Fibroblast of skin of back (primary cell): ENCODE measurements at places on chromosomes 13 and 19.

- DNase-seq: no peak
These were observed 317.3 kb upstream of the MAB21L1 start for GRCh38 chr13:35793823-35794222.

DNA sequence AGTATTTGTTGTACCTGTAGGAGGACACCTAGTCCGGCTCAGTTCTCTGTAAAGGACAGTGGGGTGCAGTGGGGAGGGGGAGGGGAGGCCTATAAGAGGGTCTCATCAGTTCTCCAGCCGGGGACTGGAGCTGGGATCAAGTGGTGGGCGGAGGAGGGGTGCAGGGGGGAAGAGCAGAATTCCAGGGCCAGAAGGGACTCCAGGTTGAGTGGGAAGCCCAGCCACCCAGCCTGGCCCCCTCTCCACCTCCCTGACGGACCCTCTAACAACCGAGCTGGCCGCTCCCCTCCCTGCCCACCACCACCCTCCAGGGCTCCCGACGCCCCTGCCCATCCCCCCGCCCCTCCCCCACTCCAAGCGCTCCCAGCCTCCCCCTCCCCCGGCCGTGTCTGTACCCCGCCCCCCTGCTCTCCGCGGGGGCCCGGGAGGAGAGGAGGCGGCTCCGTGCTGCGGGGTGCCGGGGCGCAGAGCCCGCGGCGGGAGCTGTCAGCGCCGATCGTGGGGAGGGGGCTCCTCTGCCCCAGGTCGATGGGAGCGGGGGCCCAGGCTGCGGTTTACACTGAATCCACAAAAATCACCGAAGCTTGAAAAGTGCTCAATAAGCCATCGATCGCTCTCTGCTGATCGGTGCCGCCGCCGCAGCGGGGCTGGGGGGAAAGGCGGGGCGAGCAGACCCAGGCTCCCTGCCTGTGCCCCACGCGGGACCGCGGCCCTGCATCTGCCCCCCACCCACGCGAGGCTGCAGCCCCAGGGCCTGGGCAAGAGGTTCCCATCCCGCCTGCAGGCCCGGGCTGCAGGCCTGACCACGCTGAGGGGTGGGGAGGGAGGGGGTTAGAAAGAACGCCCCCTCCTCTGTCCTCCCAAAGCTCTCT lies 34.6 kb upstream of the ONECUT3 start:
- DNase-seq: no peak

DNA sequence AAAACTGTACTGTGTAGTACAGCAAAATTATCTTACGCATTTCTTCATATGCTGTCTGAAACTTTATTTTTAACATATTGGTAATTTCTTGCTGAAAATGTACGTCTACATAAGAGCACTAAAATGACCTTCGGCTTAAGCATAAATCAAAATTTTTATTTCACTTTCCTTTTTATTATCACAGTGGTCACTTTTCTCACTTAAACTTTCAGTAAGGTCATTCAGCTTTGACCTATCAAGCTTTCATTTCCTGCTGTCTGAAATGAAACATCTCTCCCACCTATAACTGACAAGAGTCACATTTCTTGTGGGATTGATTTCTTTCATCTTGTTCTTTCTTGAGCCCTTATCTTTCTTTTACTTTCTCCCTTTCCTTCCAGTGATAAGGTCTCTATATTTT lies 2212.7 kb upstream of the PCDH20 start:
- no peak for DNase-seq

DNA sequence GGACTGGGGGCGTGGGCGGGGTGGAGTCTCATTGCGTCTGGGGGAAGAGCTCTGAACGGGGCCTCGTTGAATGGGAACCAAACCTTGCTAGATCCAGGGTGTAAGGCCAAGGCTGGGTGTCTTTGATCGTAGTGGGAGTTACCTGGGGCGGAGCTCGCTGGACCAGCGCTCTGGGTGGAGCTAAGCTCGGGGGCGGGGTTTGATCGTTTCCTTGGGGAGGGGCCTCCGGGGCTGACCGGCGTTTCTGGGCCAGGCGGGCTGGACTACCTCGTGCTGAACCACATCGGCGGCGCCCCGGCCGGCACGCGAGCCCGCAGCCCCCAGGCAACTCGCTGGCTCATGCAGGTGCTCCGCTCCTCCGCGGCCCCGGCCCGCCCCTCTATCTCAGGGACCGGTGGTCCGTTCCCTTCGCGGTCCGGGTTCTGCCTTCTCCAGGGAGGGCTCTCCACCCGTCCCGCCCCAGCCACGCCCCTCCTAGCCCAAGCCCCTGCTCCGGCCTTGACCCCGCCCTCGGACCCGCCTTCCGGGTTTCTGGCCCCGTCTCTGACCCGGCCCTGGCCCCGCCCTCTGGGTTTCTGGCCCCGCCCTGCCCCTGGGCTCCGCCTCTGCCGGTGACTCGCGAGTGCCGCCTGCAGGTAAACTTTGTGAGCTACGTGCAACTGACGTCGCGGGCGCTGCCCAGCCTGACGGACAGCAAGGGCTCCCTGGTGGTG lies 3.3 kb upstream of the RPL36 start:
- DNase-seq: peak; percentile 90

DNA sequence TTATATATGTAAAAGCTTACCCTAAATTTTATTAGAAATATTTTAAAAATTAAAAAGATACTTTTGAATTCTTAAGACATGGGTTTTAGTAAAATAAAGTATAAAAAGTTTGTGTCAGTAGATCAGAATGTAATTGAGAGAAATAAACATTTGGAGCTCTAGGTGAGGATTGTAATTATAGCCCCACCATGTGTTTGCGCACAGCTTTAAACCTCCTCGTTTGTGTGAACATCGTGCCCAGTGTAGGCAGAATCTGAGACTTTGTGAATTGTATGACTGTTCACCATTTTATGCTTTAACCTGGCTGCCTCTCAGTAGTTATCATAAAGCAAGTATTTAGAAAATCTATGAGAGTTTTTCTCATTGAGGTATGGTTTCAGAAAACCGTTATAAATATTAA lies 29.1 kb downstream of the CUL4A start:
- DNase-seq: no peak

DNA sequence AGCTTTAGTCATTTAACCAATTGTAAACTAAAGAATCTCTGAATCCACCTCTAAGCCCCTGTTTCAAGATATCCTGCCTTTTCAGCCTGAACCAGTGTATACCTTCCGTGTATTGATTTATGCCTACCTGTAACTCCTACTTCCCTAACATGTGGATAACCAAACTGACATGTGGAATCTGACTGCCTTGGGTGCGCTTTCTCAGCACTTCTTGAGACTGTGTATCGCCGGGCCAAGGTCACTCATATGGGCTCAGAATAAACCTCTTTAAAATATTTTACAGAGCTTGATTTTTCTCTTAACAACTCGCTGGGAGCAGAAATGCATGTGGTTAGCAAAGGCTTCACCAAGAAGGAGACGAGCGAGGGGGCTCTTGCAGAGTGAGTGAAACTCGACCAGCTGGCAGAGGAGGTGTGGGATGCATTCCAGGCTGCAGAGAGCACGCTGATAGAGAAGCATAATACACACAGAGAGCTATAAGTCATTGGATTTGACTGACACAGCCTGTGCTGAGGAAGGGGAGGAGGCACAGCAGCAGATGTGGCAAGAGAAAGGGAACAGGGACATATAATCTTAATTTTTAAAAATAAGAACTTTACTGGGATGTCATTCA lies 268.2 kb upstream of the MAB21L1 start:
- DNase-seq: peak; percentile 24

GRCh38 chr13:109448629-109449028 lies 337.8 kb downstream of the IRS2 start:
- DNase-seq: no peak

- DNase-seq: no peak
These were observed 47.4 kb downstream of the STOML3 start for GRCh38 chr13:38943231-38943630.

GRCh38 chr19:50324331-50324730 lies 4.8 kb downstream of the KCNC3 start:
- no peak for DNase-seq

DNA sequence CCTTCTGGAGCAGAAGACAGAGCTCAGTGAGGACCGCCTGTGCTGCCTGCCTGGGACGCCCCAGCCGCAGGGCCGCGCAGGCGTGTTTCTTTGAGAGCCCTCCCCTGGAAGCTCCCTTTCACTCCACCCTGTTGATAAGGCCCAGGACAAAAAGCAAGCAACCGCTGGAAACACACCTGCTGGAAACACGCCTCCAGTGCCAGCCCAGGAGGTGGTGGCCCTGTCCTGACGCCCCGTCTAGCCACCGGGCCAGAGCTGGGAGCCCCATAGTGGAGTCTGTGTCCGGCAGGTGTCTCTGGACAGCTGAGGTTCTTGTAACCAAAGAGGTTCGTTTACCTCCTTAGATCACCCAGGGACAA lies 173.8 kb downstream of the KATNAL1 start:
- DNase-seq: no peak

- DNase-seq: peak; percentile 17
These were observed 1524.0 kb downstream of the SLITRK1 start for GRCh38 chr13:82358284-82358683.

DNA sequence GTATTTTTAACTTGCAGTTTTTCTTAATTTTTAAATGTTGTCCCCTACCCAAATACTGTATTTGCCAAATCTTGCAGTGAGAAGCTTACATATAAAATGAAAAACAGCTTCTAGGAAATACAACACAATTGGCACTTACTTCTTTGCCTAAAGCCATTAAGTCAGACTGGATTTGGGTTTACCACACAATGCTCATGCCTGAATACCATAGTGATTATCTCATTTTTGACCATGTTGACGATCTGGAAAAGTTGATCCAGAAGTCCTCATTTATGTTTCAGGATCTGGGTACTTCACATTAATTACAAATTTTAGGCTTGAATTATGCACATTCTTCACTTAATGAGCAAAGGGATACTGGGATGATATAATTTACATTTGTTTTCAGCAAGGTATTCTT lies 2.4 kb downstream of the RNF6 start:
- DNase-seq: peak; percentile 20

DNA sequence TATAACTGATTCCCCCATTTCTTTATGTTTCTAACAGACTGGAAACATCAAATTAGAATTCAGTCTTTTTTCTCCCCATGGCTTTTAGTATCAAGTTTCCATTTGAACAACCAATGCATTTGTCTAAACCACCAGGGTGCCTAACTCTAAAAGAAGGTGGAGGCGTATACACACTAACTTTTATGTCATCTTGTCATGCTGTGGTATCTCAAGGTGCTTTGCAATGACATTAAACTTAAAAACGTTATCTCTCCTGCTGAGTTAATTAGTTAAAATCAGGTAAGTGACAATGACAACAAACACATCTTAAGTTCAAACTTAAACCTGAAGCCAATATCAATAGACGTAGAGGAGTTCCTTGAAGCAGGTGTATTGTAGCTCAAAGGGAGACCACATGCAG lies 1001.7 kb downstream of the PCDH17 start:
- DNase-seq: no peak

DNA sequence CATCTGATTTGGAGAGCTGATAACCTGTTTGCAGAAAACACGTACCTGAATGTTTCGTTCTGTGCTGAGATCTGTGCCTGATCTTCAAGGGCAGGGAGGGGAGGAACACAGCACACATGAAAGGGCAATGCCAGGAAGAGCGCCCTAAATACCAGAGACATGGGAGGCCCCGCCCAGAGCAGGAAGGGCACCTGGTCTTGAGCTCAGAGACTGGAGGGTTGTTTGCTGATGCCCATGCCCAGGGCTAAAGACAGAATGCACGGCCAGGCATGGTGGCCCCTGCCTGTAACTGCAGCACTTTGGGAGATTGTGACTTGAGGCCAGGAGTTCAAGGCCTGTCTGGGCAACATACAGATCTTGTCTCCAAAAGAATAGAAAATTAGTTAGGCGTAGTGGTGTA lies 183.2 kb downstream of the TUBA3C start:
- DNase-seq: no peak

GRCh38 chr19:58397533-58398037 lies 2.1 kb downstream of the RNF225 start:
- DNase-seq: no peak

GRCh38 chr13:30739761-30740642 lies 4.7 kb downstream of the ALOX5AP start:
- DNase-seq: peak; percentile 83

- DNase-seq: no peak
These were observed 754 bp upstream of the CHERP start for GRCh38 chr19:16542910-16543472.

DNA sequence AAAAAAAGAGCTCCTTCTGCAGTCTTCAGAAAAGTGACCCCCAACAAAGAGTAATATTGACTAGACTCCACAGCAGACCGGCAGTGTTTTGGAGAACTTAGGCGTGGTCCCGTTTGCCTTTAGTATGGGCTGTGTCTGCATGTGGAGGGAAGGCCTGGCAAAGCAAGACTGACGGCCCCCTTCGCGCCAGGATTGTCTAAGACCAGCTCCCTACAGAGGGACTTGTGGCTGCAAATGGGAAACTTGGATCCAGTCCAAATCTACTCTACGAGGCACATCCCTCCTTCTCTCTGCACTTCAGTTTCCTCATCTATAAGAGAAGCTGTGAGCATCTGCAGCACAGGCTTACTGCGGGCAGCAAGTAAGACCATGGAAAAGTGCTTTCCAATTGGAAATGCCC lies 350.0 kb downstream of the ZNF536 start:
- DNase-seq: no peak

DNA sequence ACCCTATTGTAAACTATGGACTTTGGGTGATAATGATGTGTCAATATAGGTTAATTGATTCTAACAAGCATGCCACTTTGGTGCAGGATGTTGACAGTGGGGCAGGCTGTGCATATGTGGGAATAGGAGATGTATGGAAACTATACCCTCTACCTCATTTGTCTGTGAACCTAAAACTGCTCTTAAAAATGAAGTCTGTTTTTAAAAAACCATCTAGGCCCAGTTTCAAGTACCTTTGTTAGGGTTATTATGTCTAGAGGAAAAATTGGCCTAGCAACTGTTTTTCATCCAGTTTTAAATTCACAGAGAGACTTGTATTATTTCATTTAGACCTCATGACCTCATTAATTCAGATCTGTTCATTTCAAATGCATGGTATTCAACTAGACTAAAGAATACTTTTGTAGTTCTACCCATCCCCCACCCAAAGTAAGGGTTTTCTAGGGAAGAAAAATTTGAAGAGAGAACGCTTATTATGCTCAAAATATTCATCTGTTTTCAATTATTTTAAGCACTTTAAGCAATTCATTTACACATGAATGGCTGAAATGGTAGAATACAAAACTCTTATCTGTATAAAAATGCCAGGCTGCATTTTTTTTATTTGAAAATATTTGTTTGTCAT lies 1781.9 kb upstream of the MIR17HG start:
- DNase-seq: no peak

- DNase-seq: peak; percentile 75
These were observed 206.1 kb downstream of the DNAJC15 start for GRCh38 chr13:43229506-43229905.

- no peak for DNase-seq
These were observed 7.1 kb downstream of the GPR108 start for GRCh38 chr19:6730153-6730804.

GRCh38 chr19:51156710-51157109 lies 14.6 kb downstream of the SIGLEC7 start:
- DNase-seq: no peak
